ENCODE measurements at places on chromosomes 13 and 19. TPM values are rescaled to one million over a fixed set of nuclear protein-coding genes. Genes with fewer than 3 reads are reported as not detected.

Gene ZNF260
- 14.5 TPM for total RNA-seq

Gene UBE2L5
- total RNA-seq, result not detected

Gene FGF14
- total RNA-seq, result not detected

Gene CYP4F3
- 0.42 TPM for total RNA-seq

Gene LYL1
- total RNA-seq, result not detected

Gene NKG7
- total RNA-seq, result not detected

Gene RNF113B
- not detected for total RNA-seq

- no peak overlapping the region for H3K4me3 ChIP-seq
- H3K4me1 ChIP-seq, result peaks cover 16% of the 10 kb centered on the region
- peak; percentile 72 for DNase-seq
- no peaks in the 10 kb centered on the region for H3K27me3 ChIP-seq
Measured at GRCh38 chr19:18776288-18776594, 14.9 kb downstream of the COMP start.

DNA sequence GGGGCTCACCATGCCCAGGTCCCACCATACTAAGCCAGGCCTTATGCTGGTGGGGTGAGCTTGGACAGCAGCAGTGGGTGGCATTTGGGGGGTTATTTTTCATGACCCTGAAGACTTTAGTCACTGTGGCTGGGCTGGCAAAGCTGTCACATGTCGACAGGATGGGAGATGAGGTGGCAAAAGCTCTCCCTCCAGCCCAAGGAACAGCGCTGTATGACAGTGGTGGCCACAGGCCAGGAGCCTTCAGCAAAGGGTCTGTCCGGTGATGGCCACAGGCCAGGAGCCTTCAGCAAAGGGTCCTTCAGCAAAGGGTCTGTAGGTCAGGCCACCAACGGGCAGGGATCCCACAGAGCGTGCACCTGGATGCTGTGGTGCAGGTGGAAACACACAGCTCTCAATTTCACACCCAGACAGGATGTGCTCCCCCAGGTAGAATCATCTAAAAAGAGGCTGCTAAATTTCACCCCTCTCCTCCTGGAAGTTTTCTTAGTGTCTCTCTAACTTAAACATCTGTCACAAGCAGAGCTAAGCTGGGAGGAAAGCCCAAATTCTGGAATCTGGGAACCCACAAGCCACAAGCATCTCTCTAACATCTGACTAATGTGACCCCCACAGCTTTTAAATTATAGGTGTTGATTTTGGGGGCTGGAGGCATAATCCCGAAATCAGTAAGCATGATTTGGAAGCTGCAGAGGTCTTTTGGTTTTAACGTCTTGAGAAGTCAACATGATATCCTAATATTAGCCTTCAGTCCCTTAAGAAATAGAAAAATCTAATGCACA lies 23.0 kb downstream of the COL4A1 start:
- no peaks in the 10 kb centered on the region for H3K36me3 ChIP-seq
- no peaks in the 10 kb centered on the region for H3K27me3 ChIP-seq
- no peak for DNase-seq

DNA sequence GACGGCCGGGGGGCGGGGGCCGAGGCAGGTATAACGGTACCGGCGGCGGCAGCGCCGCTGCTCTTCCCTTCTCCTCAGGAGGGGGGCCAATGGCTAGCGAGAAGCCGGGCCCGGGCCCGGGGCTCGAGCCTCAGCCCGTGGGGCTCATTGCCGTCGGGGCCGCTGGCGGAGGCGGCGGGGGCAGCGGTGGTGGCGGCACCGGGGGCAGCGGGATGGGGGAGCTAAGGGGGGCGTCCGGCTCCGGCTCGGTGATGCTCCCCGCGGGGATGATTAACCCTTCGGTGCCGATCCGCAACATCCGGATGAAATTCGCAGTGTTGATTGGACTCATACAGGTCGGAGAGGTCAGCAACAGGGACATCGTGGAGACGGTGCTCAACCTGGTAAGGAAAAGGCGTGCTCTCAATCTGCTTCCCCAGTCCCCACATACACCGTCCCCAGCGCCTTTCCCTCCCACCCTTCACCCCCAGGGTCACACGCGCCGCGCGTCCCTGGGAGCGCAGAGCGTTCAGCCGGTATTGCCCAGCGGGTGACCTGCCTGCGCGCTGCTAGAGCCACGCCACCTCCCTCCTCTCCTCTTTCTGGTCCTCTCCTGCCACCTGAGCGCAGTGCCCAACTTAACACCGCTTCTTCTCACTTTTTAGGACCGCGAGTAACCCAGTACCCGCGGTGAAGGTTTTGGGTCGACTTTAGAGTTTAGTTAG lies 814 bp downstream of the NBEA start:
- peak overlapping the region; percentile 82 for H3K4me3 ChIP-seq
- peaks cover 16% of the 10 kb centered on the region for H3K27me3 ChIP-seq
- no peaks in the 10 kb centered on the region for H3K36me3 ChIP-seq
- peaks cover 16% of the 10 kb centered on the region for H3K4me1 ChIP-seq

- H3K4me3 ChIP-seq, result no peak overlapping the region
- peak; percentile 49 for DNase-seq
- H3K27ac ChIP-seq, result peak overlapping the region; percentile 7
- peaks cover 15% of the 10 kb centered on the region for H3K4me1 ChIP-seq
Measured at GRCh38 chr13:88656751-88657150, 985.6 kb downstream of the SLITRK5 start.

GRCh38 chr13:112261924-112262323 lies 114.2 kb upstream of the SPACA7 start:
- no peak for DNase-seq
- no peaks in the 10 kb centered on the region for H3K27me3 ChIP-seq
- H3K4me3 ChIP-seq, result no peak overlapping the region
- no peaks in the 10 kb centered on the region for H3K36me3 ChIP-seq
- H3K4me1 ChIP-seq, result no peaks in the 10 kb centered on the region

DNA sequence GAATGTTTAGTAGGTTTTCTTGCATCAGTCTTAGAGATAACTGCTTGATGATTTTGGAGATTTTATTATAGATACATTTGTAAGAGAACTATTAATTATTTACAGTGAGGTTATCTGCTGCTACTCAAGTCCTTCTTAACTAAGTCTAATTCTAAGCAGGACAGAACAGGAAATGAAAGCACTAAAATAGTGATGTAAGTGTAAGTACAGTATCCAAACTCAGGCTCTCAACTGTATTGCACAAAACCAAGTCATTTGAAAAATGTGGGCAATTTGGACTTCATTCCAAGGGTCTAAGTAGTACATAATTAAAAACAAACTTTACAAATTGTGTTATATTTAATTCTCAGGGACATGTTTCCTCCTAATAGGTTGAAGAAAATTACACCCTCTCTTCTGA lies 417.1 kb downstream of the ITGBL1 start:
- H3K4me3 ChIP-seq, result no peak overlapping the region
- no peak overlapping the region for H3K27ac ChIP-seq
- no peak for DNase-seq
- no peaks in the 10 kb centered on the region for H3K36me3 ChIP-seq
- H3K4me1 ChIP-seq, result no peaks in the 10 kb centered on the region
- peaks cover 84% of the 10 kb centered on the region for H3K27me3 ChIP-seq

DNA sequence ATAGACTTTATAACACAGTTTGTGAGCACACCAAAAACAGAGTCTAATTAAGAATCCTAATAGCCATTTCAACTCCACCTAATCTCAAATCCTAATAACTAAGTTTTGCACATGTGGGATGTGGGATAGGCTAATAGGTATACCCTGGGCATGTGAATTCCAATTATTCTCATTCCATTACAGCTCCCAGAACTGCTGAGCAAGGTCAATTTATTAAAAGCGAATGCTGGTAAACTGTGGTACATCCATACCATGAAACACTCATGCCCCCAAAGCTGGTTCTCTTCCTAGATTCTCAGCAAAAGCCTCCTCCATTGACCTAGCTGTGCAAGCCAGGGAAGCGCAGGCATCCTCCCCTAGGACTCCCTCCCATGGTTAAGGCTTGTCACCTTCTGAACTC lies 113.8 kb downstream of the USP12 start:
- H3K4me1 ChIP-seq, result peaks cover 29% of the 10 kb centered on the region
- H3K4me3 ChIP-seq, result no peak overlapping the region
- H3K36me3 ChIP-seq, result peaks cover 6% of the 10 kb centered on the region
- H3K27me3 ChIP-seq, result no peaks in the 10 kb centered on the region
- no peak for DNase-seq

GRCh38 chr13:21006141-21007005 lies 55.0 kb downstream of the LATS2 start:
- H3K4me1 ChIP-seq, result peaks cover 10% of the 10 kb centered on the region
- no peak for DNase-seq
- no peaks in the 10 kb centered on the region for H3K27me3 ChIP-seq
- no peak overlapping the region for H3K4me3 ChIP-seq

GRCh38 chr13:43297967-43298678 lies 274.7 kb downstream of the DNAJC15 start:
- no peak overlapping the region for H3K4me3 ChIP-seq
- H3K36me3 ChIP-seq, result no peaks in the 10 kb centered on the region
- H3K27ac ChIP-seq, result no peak overlapping the region

DNA sequence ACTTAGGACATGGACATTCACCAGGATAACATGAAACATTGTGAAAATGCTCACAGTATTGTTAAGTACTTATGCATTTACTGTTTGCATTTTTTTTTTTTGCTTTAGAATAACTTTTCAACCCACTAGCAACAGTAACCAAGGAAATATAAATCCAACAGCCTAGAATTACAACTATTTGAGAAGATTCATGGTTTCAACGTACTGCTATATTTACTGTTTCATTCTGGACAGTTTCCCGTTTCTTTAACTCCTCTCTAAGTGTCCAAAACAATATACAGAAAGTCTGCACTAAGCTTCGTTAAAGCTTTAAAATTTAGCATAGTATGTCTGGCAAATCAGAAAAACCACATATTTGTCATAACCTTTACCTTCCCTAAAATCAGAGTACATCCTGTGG lies 2.7 kb downstream of the SMAD9 start:
- DNase-seq, result no peak
- no peaks in the 10 kb centered on the region for H3K27me3 ChIP-seq
- no peaks in the 10 kb centered on the region for H3K36me3 ChIP-seq
- H3K4me3 ChIP-seq, result no peak overlapping the region

- no peaks in the 10 kb centered on the region for H3K36me3 ChIP-seq
- no peaks in the 10 kb centered on the region for H3K27me3 ChIP-seq
- H3K27ac ChIP-seq, result no peak overlapping the region
- no peak overlapping the region for H3K4me3 ChIP-seq
- DNase-seq, result no peak
- H3K4me1 ChIP-seq, result no peaks in the 10 kb centered on the region
Measured at GRCh38 chr19:595326-596262, 5.9 kb downstream of the HCN2 start.

DNA sequence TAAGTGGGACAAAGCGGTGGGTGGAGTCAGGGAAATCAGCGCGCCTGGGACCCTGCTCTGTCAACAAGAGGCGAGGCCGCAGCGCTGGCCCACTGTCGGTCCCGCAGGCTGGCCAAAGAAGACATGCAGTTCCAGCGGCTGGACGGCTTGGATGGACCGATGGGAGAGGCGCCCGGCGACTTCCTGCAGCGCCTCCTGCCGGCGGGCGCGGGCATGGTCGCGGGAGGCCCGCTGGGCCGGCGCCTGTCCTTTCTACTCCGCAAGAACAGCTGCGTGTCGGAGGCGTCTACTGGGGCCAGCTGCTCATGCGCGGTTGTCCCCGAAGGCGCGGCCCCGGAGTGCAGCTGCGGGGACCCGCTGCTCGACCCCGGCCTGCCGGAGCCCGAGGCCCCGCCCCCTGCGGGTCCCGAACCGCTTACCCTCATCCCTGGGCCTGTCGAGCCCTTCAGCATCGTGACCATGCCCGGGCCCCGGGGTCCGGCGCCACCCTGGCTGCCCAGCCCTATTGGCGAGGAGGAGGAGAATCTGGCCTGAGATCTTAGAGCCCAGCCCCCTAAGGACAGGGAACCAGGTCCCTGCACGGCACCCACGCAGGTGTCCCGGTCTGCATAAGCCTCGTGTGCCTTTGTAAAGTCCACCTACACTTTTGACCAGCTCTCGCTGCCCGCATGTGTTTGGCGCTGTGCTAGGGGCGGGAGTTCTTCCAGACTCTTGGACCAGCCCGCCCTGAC lies 6.1 kb downstream of the BEST2 start:
- H3K27me3 ChIP-seq, result no peaks in the 10 kb centered on the region
- DNase-seq, result peak; percentile 72
- no peak overlapping the region for H3K27ac ChIP-seq

DNA sequence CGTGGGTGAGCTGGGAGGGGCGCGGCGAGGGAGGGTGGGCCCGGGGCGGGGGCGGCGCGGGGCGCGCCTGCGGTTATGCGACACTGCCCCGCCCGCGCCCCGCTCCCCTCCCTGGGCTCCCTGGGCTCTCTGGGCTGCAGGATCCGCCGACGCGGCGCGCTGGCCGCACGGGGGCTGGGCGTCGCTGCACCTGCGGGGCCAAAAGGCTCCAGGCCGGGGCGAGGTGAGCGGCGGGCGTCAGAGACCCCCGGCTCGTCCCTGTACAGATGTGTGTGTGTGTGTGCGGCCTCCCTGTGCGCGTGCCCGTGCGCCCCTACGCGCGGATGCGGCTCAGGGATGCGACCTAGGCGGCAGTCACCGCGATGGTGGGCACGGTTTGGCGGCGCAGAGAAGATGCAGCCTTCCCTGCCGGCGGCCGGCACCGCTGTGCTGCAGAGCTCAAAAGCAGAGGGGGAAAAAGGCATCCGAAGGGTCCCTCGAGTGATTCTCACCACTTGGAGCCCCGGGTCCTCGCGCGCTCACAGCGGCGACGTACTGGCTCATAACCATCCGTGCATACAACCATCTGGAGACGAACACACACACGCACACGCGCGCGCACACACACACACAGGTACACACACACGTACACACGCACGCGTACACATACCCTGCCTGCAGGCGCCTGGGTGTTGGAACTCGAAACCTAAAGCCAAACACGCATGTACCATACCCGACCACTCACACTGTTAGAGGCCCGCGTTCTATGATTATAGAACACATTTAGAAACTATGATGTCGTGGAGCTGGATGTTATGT lies 709 bp downstream of the ATP8A2 start:
- no peaks in the 10 kb centered on the region for H3K36me3 ChIP-seq
- no peak overlapping the region for H3K27ac ChIP-seq
- H3K4me3 ChIP-seq, result no peak overlapping the region
- peaks cover 47% of the 10 kb centered on the region for H3K27me3 ChIP-seq

GRCh38 chr19:21680671-21681070 lies 86.7 kb downstream of the ZNF100 start:
- H3K4me1 ChIP-seq, result no peaks in the 10 kb centered on the region
- H3K4me3 ChIP-seq, result no peak overlapping the region

- H3K27ac ChIP-seq, result no peak overlapping the region
- no peak for DNase-seq
- no peaks in the 10 kb centered on the region for H3K27me3 ChIP-seq
- H3K36me3 ChIP-seq, result peaks cover 42% of the 10 kb centered on the region
Measured at GRCh38 chr13:51457086-51457815, 4.4 kb upstream of the INTS6 start.
